Amniotic stem cell (primary cell): ENCODE measurements at places on chromosomes 13 and 19.

GRCh38 chr19:11576227-11576626, 1.2 kb downstream of the ACP5 start:
- DNase-seq, result no peak

DNA sequence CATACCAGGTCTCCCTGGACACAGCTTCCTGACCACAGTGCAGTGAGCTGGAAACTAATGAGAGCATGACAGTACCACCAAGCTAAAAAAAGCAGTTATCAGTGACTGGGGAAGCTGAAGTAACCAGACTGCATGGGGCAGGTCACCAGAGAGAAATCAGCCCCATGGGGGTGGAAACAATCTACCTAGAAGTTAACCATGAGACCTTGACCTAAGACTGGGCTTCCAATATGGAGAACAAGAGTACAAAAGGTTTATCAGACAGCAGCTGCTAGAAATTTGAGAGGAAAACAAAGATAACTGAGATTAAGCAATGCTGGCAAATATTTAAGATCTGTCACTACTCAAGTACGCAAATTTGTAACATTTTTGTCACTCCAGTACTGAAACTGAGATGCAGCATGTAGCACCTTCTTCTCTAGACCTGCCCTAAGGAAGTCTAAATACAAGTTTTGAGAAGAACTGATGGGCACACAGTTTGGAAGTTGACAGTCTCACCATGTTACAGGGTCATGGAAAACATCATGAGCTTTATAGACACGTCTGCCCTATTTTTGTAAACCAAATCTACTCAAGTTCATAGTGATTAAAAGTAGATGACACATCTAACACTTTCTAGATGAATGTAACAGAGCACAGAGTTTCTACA, 2641.8 kb upstream of the PCDH20 start:
- DNase-seq, result no peak

GRCh38 chr13:88022431-88023208, 351.4 kb downstream of the SLITRK5 start:
- no peak for DNase-seq

DNA sequence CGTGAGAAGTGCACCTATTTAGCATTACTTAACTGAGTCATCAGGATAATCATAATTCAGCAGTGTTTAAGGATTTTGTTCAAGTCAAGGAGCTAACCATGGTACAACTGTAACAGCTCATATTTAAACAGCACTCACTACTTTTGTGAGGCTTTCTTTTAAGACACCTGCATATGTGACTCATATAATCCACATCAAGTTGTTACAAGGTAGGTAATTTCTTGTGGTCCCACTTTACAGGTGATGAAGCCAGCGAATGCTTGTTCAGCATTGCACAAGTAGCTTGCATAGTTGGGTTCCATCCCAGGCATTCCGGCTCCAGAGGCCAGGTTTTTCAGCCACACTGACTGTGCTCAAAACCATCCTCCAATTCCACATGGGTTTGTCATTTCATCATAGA, 569.2 kb downstream of the MYO16 start:
- no peak for DNase-seq

DNA sequence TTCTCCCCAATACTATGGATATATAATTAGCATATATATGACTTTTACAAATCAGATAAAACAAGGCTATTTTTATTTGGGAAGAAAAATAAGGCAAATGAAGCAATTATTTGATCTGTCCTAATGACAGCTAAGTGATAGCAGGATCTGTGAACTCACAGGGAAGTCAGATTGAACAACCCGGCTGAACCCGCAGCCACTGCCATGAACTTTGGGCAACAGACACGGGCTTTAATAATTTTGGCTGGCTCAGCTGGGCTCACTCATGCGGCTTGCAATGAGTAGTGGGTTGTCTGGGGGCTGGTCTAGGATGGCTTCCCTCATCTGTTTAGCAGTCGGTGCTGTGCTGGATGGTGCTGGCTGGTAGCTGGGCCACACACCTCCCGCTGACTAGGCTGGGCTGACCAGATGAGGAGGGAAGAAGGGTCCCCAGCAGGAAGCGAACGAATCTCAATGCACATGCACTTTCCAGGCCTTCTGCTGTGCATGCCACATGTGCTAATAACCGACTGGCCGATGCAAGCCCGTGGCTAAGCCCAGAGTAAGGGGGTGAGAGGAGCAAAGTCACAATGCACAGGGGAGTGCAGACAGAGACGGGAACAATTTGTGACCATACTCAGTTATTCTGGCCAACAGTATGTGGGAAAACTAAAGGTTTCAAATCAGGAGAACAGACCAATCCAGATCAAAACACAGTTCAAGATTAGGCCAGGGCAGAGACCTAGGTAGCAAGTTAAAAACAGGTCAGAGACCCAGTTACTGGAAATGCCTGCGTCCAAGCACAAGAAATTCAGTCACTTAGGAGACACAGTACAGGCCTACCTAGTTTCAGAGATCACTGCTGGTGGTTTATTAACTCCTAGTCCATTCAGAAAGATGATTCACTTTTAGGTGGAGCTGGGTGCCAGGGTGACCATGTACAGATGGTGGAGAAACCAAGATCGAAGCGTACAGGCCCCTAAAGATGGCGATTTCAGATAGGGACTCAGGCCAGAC, 22.3 kb downstream of the CRYL1 start:
- DNase-seq, result no peak

GRCh38 chr19:48896191-48896720, 2.3 kb downstream of the TULP2 start:
- DNase-seq, result no peak

DNA sequence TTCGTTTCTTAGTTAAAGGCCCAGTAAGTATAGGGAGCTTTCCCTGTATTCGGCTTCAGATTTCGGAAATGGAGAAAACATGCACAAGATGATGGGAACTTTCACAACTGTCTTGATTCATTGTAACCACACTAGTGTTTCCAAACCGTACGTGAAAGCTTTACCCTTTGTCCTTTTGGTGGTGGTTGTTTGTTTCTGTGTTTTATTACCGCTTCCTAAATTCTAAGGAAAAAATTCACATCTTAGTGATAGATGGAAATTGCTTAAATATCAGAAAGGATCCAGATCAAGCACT, 504 bp upstream of the VWA8 start:
- no peak for DNase-seq

GRCh38 chr19:56294549-56294948, 20.1 kb downstream of the ZSCAN5A start:
- DNase-seq, result no peak

- no peak for DNase-seq
Observed at GRCh38 chr13:50511877-50512341, 331.6 kb downstream of the DLEU7 start.

DNA sequence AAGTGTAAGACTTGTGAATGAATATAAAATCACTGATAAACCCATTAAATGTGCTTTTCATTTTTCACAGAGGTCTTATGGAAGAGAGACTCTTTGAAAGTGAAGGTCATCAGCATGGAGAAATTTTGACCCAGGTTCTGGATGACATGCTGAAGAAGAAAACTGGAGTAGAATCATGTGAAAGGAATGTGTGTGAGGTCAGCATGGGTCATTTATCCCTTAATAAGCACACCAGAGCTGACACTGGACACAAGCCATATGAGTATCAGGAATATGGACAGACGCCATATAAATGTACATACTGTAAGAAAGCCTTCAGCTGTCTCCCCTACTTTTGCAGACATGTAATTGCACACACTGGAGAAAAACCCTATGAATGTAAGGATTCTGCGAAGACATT, 29.0 kb downstream of the ZNF20 start:
- no peak for DNase-seq

DNA sequence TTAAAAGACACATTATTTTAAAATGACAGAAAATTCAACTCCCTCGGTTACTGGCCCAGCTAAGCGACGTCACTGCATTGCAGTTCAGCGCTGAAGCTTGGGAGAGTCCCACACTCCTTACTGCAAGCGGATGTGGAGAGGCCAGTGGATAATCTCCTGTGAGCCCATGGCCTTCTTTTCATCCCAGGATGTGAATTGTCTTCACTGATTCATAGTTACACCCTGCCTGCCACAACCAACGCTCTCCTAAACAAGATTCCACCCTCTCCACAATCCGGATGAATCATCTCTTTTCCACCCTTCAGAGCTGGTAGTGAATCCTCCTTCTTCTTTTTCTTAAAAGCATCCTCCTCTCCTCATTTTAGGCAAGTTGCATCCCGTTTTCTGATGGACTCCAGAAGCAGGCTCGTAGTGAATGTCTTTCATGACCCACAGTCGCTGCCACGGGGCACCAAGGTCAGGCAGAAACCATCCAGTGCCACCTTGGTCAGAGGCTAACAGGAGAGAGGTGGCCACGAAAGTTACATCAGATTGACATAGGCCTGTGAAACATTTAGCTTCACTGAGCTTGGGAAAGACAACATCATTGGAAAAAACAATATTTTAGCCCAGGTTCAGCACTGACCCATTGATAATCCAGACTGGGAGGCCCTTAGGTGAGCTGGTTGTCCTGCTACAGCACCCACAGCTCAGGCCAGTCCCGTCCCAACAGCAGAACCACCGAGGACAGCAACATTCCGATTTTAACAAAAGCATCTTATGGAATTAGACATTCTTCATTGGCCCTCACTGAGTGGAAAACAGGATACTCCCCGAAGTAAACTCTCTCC, 2.0 kb downstream of the GJB2 start:
- peak; percentile 26 for DNase-seq

DNA sequence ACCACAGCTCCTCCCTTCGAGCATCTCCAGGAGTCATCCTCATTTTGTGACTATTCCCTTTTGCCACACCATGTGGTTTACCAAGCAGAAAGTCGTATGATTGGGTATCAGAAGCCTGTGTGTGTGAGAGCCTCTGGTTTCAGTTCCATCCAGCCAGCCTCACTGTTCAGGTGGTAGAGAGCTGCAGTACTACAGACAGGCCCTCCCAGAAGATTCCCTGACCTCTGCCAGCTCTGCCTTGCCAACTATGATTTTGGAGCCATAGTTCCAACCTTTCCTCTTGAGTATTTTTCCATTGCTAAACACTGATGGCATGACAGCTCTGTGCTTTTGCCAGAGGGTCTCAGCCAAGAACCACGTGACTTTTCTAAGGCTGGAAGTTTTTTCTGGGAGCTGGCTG, 82.5 kb downstream of the DHRS12 start:
- DNase-seq, result no peak

- DNase-seq, result no peak
Observed at GRCh38 chr13:113874579-113875428, 10.9 kb upstream of the GAS6 start.

- no peak for DNase-seq
Observed at GRCh38 chr19:49565261-49565660, 15.1 kb downstream of the NOSIP start.

GRCh38 chr19:1861599-1862031, 1.8 kb downstream of the KLF16 start:
- DNase-seq, result no peak

DNA sequence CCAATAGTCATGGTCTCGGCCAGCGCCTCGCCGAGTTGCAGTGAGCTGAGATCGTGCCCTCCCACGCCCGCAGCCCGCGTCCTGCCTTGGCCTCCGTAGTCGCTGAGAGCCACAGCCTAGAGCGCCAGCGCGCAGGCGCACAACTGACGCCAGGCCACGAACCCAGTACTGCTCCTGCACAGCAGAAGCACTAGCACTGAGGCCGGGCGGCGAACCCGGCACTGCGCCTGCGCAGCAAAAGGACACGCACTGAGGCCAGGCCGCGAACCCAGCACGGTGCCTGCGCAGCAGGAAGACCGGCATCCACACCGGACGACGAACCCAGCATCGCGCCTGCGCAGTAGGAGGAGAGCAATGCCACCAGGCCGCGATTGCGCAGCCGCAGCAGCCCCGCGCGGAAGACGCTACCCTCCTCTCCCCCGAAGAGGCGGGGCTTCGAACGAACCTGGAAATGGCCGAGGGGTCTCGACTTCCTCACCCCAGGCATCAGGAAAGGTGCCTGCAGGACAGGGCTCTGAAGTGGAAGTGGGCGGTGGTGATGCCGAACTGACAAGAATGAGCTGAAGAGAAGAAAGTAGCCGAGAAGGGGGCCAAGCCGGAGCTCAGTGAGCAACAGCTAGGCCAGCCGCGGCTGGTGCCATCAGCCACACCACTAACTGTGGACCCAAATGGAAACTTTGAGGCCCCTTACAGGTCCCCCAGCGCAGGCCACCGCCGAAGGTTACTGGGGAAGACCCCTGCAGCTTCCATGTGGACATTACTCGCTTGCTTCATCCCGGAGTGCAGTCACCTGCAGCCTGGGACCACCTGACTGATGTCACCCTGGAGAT, 7.5 kb downstream of the F10 start:
- no peak for DNase-seq

GRCh38 chr19:10390652-10391286, 10.4 kb upstream of the TYK2 start:
- DNase-seq, result no peak

DNA sequence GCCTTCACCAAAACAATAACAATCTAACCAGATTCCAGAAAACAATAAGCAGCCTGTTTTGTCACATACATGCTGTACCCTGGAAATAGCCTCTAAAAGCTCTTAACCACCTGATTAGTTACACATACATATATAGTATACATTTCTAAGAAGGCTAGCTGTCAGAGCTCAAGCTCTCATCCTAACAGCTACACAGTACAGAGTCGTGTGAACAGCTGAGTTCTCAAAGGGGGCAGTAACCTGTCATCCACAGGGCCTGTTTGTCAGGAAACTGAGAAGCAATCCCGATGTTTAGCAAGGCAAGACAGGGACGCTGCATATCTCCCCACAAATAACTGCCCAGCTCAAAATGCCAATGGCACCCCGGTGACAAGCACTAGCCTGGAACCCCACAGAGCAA, 56.9 kb downstream of the STK24 start:
- no peak for DNase-seq

DNA sequence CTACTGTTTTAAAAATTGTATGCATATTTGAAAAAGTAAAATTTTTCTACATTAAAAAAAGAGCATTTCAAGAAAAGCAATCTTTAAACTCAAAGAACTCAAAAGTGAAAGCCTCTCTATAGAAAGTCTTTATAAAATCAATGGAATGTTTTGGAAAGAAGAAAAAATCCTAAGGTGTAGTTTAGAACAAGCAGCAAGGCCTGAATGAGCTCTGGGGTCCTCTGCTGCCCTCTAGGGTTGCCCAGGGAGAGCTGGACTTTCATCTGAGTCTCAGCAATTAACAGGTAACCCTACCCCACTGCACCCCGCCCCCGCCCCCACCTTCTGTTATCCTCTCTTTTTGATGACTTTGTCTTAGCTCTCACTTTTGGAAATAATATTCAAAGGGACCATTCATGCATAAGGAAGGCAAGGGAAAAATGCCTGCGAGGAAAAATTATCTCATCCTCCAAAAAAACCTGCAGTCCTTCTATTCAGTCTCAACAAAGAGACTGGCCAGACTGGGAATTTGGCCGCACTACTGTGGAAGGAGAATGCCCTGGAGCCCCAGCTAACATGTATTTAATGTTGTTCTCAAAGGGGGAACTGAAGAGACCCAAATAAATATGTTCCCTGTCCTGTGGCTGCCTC, 24.1 kb downstream of the SLC25A30 start:
- peak; percentile 33 for DNase-seq

GRCh38 chr13:91031508-91031907, 316.0 kb upstream of the MIR17HG start:
- no peak for DNase-seq

DNA sequence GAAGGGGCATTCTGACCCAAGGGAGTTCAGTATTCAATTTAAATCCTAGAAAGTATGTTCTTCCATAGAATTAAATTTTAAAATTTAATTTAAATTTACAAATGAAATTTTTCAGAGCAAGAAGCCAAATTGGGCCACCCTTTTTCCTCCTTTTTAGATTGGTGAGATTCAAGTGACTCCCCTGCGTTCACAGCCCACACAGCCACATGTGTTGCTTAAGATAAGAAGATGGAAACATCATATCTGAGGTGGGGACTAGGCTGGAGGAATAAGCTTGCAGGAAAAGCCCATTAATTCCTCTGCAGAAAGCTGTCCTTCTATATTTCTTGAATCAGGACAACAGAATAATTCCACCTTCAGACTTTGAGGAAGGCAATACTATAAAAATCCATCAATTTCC, 392.7 kb upstream of the ZNF507 start:
- no peak for DNase-seq
